NCI-H1436 treated with DMSO at 0.1 percent for 48 hours (cell line): ENCODE measurements at places on chromosomes 1 and 21.

- no peak for DNase-seq
Observed at GRCh38 chr1:48181669-48182367, 40.7 kb upstream of the SLC5A9 start.

- DNase-seq: no peak
Observed at GRCh38 chr1:14969006-14969405, 184.5 kb upstream of the TMEM51 start.

DNA sequence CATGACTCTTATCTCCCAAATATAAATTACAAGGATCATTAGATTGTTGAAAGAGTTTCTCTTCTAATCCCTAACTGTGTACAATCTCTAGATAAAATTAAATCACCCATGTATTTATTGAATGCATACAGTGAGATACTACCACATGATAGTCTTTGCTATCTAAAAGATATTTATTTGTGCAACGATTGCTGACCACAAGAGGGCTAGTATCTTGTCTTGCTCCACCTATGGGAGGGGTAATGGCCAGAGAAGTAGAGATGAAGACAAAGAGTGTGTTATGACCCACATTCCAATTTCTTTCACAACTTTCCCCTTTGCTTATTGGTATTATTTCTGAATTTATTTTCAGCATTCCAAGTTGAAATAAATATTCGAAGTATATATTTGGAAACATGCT lies 13.7 kb downstream of the PYHIN1 start:
- DNase-seq: no peak

- DNase-seq: no peak
Observed at GRCh38 chr1:48771561-48771960, 5.1 kb downstream of the BEND5 start.

DNA sequence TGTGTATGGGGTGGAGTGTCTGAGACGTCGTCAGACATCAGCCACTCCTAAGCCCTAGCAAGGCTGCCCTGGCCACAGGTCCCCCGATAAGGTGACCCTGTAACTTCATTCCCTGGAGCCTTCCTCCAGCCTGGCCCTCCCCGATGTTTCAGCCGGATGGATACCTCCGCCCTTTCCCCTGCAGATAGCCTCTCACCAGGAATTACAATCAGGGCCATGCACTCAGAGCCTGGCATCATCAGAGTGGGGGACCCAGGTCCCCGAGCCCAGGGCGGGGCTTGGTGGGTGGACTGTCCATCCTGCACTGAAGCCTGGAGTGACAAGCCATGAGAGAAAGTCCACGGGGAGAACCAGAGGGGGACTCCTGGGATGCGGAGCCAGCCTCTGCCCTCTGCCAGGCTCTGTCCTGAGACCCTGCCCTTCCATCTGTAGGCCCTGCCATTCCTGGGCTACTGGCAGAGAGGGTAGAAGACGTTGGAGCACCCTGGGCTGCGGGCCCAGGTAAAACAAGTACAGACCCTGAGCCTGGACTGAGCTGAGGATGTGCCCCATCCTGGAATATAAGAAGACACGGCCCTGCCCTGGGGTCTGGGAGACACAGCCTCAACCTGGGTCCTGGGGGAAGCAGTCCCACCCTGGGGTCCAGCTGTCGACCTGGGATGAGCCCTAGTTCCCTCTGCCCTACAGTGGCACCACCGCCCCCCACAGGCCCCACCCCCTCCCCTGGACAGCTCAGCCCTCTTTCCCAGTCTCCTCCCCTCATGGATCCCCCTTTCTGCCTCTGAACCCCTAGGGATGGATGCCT lies 16.8 kb upstream of the ARF1 start:
- DNase-seq: no peak

DNA sequence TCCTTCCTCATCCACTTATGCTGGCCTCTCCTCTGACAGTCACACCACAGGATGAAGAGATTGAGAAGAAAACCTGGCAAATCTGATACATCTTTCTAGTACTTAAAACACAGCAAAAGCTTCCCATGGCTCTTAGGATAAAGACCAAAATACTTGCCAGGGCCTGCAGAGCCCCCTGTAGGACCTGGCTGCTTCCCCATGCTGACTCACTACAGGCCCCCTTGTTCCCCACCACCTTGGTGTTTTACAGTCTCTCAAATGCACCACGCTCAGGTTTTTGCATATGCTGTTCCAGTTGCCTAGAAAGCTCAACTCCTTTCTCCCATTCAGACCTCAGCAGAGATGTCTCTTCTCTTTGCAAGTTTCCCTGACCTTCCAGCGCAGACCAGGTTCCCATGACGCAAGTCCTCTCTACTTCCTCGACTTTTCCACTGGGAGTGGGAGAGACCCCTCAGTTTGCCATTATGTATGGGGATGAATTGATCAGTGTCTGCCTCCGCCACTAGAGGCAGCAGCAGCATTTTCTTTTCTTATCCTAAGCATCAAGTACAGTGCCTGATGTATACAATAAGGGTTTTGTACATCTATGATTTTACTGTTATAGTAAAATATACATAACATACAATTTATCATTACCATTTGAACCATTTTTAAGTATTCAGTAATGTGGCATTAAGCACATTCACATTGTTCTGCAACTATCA lies 113.8 kb upstream of the C8B start:
- DNase-seq: no peak

DNA sequence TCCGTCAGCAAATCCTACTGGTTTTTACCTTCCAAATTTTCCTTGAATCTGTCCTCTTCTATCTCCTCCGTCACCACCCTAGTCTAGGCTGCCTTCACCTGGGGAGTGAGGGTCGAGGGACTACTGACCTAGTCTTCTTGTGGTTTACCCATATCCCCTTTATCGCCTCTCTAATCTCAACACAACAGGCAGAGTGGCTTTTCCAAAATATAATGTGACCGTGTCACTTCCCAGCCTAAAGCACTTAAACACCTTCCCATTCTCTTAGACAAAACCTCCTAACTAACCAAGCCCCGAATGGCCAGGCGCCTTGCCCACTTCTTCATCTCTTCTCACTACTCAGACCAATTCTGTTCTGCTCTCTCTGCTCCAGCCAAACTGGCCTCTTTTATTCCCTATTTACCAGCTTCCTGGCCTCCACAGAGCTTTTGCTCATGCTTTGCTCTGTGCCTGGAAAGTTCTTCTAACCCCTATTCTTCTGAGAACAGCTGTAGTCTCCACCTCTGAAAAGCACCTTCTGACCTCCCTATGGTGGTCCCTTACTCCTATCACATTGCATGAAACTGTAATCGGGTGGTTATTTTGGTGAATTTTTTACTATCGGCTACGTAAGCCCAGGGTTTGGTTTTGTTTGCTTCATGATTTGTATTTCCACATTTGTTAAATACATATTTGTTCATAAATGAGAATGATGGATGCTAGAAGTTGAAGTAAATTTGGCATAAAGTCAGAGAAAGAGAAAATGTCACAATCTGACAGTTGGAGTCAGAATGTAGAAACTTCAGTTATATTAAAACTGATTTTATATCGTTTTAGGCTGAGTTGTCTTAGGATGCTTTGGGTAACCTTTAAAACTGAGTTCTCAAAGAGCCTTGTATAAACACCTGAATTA lies 1.2 kb upstream of the NBPF1 start:
- no peak for DNase-seq
